ENCODE measurements at places on chromosomes 3 and 15.

- DNase-seq: no peak
Measured at GRCh38 chr15:47742334-47742733, 25.0 kb downstream of the SEMA6D start.

DNA sequence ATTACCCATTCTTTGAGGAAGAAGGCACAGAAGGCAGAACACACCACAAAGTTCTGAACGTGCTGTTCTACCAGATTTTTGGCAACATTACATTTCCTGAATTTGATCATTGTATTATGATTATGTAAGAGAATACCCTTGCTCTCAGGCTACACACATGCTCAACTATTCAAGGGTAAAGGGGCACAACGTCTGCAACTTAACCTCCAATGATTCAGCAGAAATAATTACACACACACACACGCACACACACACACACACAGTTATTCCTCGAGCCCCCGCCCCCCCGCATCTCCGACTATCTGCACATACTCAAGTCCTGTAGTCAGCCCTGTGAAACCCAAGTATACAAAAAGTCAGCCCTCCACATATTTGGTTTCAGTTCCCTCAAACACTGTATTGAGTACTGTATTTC is 26.8 kb downstream of the RPN1 start:
- no peak for DNase-seq

DNA sequence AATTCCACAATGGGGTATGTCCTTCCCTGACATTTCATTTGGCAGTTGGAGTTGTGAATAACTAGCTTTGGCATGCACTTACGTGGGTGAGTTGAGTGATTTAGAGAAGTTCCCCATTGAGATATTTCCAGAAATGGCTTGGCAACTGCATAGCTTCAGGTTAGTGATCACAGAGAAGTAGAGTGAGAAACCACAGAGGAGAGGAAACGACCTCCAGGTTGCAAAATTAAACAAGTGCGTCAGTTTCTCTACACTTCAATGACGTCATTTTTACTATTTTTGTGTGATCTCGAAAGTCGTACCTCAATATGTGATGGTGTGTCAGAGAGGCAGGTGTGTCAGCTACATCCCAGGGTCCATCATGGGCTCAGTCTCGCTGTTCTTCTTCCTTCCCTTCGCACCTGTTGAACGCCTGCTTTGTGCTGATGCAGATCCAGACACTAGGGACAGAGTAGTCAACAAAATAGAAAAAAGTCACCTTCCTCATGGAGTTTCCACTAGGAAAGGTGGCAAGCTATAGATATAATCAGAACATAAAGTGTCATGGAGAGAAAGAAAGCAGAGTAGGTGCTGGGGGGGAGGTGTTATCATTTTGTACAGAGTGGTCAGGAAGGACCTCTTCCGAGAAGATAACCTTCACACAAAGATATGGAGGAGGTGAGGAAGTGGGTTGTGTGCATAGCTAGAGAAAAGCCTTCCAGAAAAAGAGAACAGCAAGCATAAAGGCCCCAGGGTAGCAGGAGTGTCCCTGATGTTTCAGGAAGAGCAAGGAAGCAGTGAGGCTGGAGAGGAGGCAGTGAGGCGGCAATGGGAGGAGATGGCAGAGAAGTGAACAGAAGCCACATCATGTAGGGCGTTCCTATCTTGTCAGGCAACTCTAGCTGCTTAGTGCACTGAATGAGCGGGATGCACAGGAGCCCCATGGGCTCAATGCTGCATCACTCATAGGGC is 75.6 kb downstream of the MCTP2 start:
- DNase-seq: no peak

DNA sequence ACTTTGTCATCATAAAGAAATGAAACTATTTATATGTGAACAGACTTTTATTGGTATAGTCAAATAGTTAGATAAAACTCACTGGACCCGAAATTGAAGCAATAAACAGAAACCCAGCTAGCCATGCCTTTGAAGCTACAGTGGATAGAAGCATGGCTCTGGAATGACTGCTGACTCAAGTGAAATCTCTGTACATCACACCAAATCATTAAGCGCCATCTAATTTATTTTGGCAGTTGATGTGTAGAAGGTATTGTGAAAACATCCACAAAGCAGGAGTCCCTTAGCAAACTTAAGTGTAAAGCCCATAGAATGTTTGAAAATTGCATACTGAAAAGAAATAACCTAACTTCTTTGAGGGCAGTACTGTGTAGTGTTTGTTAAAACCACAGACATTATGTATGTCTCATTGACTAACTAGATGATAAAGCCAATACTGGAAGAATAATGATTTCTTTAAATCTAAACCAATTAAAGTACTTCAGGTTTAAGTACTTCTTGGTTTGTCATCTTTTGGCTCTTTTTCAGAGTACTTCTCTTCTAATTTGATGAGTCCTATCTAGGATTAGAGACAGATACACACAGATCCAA is 42.8 kb upstream of the FBXL22 start:
- DNase-seq: no peak

- DNase-seq: no peak
Measured at GRCh38 chr3:31185062-31185357, 290.5 kb upstream of the GADL1 start.
